ENCODE measurements at places on chromosomes 4 and X.

DNA sequence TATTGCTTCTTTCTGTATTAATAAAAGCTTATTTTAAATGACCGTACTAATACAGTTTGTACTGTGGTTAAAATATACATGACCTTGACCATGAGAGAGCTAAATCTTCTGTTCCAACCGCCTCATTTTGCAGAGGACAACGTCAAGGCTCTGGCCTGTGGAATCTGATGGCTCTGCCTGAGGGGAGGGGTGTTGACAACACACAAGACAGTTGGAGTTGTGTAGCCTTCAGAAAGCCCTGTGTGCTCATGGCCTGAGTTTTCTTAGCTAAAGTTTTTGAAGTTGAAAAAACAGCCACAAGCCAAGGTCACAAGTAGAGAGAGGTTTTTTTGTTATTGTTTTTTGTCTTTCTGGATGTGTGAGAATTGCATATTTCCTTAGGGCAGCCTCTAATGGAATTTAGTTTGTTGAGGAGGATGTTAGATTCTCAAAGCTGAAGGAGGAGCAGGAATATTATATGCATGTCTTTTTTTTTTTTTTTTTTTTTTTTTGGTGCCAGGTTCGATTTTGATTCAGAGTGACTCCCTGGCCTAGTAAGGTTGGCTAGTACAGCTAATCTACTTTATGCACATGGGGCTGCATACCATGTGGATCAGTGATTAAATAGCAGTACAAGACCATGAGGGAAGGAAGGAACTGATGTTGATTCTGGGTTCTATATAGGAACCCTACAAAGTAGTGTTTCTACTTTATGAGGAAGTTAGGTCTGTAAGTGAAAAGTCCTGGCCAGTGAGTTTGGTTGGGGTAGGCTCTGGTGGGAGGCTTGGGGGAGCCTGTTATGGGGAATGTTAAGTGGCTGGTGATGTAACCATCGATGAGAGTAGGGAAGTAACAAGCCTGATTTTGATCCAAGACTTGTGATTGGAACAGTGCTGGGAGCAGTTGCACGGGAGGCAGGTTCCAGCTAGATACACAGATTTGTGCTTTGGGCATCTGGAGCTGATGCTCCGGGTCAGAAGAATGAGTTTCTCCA, 20.3 kb downstream of the SMS start:
- no peak for DNase-seq

GRCh38 chrX:101483705-101484104, 1.6 kb upstream of the ARMCX4 start:
- no peak for DNase-seq

GRCh38 chr4:22434895-22435294, 81.0 kb downstream of the ADGRA3 start:
- peak; percentile 47 for DNase-seq

- DNase-seq: no peak
Measured at GRCh38 chr4:38298868-38299713, 338.9 kb downstream of the PTTG2 start.

DNA sequence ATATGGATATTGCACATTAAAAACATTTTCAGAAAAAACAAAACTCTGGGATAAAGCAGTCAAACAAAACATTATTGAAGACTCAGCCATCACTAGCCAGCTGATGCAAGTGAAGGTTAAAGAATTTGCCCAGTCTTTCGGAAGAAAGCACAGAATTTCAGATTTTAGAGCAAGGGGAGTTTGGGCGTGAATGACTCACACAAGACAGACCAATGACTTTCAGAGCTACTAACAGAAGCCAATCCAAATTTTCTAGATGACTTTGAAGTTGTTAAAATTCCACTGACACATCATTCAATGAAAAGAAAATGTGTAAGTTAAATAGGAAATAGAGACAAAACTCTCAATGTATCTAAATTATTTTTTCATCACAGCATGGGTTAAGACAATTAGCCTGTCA, 4.0 kb downstream of the MRFAP1L1 start:
- no peak for DNase-seq

DNA sequence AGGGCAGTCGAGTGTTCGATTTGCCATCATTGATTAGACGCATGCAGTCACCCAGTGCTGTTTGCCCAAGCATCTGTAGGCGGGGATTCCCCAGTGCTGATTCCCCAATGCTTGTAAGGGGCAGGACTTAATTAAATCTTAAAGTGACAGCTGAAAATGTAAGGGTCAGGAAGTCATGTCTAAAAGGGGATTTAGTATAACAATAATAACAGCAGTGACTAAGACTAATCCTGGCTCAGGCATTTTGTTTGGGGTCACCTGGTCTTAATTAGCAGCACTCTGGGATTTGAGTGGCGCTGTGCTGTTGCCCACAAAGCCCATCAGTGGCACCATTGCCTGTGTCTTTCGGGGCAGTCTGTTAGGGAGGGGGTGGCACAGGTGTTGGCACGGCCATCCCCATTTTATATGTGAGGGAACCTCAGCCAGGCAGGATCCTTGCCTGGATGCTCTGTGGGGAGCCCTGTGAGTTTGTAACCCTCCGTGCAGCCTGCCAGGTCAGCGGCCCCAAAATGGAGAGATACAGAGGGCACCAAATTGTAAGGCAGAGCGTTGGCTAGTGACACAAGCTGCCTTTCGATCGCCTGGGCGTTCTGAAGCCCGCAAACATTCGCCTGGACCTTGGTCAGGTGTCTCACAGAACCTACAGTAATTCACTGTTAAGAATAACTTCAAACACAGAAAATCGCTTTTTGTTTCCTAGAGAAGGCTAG, 146.7 kb downstream of the TBL1X start:
- DNase-seq: peak; percentile 27

Measured in M059J (cell line).